A673 (cell line): ENCODE measurements at places on chromosomes 6 and 20.

DNA sequence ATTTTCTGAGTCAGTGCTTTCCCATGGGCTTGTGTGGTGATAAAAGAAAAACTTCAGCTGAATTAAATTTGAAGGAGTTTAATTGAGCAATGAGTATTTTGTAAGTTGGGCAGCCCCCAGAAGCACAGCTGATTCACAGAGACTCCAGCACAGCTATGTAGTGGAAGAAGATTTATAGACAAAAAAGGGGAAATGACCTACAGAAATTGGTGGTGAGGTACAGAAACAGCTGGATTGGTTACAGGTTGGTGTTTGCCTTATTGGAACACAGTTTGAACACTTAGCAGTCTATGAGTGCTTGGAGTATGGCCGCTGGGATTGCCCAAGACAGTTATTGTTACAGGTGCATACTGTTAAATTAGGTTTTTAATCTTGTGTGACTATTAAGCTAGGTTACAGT is 96.9 kb upstream of the PTPRK start:
- H3K4me1 ChIP-seq: no peaks in the 10 kb centered on the region
- H3K27ac ChIP-seq: no peak overlapping the region
- H3K27me3 ChIP-seq: no peaks in the 10 kb centered on the region
- no peak overlapping the region for H3K4me3 ChIP-seq

DNA sequence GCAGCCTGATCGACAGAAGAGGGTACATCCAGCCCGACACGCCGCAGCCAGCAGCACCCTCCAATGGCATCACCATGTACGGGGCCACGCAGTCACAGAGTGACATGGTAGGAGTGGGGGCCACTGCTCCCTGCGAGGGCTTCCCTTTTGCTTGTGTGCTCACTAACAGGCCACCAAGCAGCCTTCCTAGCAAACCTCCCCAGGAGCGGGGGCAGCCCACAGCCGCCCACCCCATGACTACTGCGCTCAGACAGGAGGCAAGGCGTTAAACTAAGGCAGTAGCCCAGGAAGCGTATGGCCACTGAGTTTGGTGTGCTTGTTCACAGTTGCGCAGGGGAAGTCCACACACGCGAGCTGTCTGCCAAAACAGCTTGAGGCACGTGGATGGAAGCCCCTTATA is 169.5 kb upstream of the SNX9 start:
- H3K4me1 ChIP-seq: peaks cover 8% of the 10 kb centered on the region
- H3K27ac ChIP-seq: no peak overlapping the region
- no peaks in the 10 kb centered on the region for H3K27me3 ChIP-seq
- H3K36me3 ChIP-seq: no peaks in the 10 kb centered on the region
- H3K4me3 ChIP-seq: no peak overlapping the region
- no peak for DNase-seq

GRCh38 chr6:156886409-156886808 is 109.2 kb downstream of the ARID1B start:
- H3K36me3 ChIP-seq: no peaks in the 10 kb centered on the region
- peaks cover 15% of the 10 kb centered on the region for H3K4me1 ChIP-seq
- DNase-seq: no peak
- no peaks in the 10 kb centered on the region for H3K27me3 ChIP-seq
- no peak overlapping the region for H3K27ac ChIP-seq
- no peak overlapping the region for H3K4me3 ChIP-seq

GRCh38 chr20:6122873-6123648 is at the start of gene FERMT1:
TSS of gene FERMT1 (minus strand) at chr20:6123030. CDS start at chr20:6119554, 3,476 bp downstream.
- no peak within 1 kb of the TSS for H3K27ac ChIP-seq
- H3K27me3 ChIP-seq: peaks cover 14% of the 10 kb centered on the region
- H3K4me1 ChIP-seq: peaks cover 11% of the 10 kb centered on the region
- DNase-seq: peak; percentile 29
- H3K4me3 ChIP-seq: peak within 1 kb of the TSS; percentile 41
- no peaks in the 10 kb centered on the region for H3K36me3 ChIP-seq

GRCh38 chr20:53032478-53032932 is 60.3 kb downstream of the TSHZ2 start:
- no peaks in the 10 kb centered on the region for H3K36me3 ChIP-seq
- H3K4me1 ChIP-seq: peaks cover 10% of the 10 kb centered on the region

DNA sequence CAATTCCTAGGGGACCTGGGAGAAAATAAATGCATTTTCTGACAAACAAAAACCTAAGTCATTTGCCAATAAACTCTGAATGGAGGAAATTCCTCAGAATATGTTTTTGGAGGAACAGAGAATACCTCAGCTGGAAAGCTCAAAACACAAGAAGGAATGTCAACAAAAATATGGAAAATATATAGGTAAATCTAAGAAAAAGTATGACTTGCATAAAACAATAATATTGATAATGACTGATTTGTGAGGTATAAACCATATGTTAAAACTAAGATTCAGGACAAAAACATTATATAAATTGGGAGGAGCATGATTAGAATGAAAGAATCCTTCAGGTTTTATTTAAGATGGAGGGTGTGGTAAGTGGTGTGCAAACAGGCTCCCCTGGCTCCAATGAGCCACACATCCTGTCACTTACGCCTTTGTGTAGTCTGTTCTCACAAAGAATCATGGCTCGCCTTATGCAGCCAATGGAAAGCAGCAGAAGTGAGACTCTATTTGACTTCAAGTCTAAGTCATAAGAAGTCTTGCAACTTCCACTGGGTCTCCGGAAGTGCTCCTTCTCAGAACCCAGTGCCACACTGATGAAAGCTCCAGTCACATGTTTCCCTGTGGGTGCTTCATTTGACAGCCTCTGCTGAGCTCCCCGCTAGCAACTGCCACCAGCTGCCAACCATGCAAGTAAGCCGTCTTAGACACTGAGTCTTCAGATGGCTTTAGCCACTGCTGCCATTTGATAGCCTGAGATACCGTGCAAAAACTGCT is 8.1 kb downstream of the CFAP61 start:
- no peaks in the 10 kb centered on the region for H3K36me3 ChIP-seq
- peaks cover 43% of the 10 kb centered on the region for H3K27me3 ChIP-seq
- no peak for DNase-seq
- no peak overlapping the region for H3K27ac ChIP-seq

- DNase-seq: peak; percentile 30
- no peak overlapping the region for H3K4me3 ChIP-seq
- H3K27ac ChIP-seq: no peak overlapping the region
- peaks cover 12% of the 10 kb centered on the region for H3K27me3 ChIP-seq
Observed at GRCh38 chr6:70210462-70210861, 92.4 kb downstream of the COL9A1 start.

DNA sequence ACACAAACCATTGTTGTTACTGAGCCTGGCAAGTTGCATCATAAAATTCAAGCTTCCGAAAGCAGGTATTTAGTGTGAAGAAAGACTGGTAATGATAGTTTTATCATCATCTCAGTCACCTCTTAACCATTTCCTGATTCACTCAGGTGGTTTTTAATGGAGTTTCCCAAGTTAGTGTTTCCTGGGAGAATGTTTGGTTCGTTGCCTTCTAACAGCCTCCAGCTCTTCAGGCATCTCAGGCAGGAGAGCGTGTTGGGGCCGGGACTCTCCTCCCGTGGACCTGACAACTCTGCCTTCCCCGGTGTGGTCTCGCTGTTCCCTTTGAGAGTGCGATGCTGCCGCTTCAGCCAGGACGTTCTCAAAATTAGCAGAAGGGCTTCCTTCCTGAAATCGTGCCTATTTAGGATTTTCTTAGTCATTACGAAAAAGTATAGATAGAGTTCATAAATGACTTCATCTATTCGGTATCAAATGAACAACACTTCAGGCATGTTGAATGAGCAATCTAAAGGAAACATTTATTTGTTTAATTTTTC is 105.0 kb upstream of the QKI start:
- peaks cover 4% of the 10 kb centered on the region for H3K27me3 ChIP-seq
- H3K4me3 ChIP-seq: no peak overlapping the region
- no peak overlapping the region for H3K27ac ChIP-seq
- no peak for DNase-seq
- no peaks in the 10 kb centered on the region for H3K4me1 ChIP-seq

- no peaks in the 10 kb centered on the region for H3K4me1 ChIP-seq
- no peaks in the 10 kb centered on the region for H3K36me3 ChIP-seq
- no peak overlapping the region for H3K4me3 ChIP-seq
- DNase-seq: no peak
- no peaks in the 10 kb centered on the region for H3K27me3 ChIP-seq
- no peak overlapping the region for H3K27ac ChIP-seq
Observed at GRCh38 chr20:48578397-48579098, 249.3 kb downstream of the PREX1 start.

- H3K36me3 ChIP-seq: no peaks in the 10 kb centered on the region
- DNase-seq: no peak
- H3K27ac ChIP-seq: no peak overlapping the region
- H3K4me1 ChIP-seq: peaks cover 17% of the 10 kb centered on the region
- H3K4me3 ChIP-seq: no peak overlapping the region
Observed at GRCh38 chr6:151498327-151498726, 4.5 kb downstream of the CCDC170 start.

DNA sequence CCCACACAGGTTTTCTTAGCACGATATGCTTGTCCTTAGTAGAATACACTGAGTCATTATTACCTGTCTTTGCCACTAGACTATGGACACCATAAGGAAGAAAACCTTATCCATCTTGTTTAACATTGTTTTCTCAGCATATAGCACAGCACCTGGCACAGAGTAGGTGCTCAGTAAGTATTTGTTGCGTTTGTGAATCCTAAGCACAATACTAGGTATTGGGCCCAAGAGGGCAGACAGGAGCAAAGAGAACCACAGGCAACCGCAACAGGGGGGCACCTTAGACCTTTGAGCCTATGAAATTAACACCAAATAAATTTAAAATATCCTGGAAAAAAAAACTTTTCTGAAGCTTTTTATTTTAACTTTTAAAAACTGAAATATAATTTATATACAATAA is 3.7 kb upstream of the NCOA6 start:
- H3K27me3 ChIP-seq: no peaks in the 10 kb centered on the region
- H3K36me3 ChIP-seq: no peaks in the 10 kb centered on the region
- no peak overlapping the region for H3K4me3 ChIP-seq

- H3K27me3 ChIP-seq: no peaks in the 10 kb centered on the region
- H3K36me3 ChIP-seq: no peaks in the 10 kb centered on the region
- H3K27ac ChIP-seq: no peak overlapping the region
Observed at GRCh38 chr6:2940010-2940850, 31.1 kb downstream of the SERPINB6 start.

DNA sequence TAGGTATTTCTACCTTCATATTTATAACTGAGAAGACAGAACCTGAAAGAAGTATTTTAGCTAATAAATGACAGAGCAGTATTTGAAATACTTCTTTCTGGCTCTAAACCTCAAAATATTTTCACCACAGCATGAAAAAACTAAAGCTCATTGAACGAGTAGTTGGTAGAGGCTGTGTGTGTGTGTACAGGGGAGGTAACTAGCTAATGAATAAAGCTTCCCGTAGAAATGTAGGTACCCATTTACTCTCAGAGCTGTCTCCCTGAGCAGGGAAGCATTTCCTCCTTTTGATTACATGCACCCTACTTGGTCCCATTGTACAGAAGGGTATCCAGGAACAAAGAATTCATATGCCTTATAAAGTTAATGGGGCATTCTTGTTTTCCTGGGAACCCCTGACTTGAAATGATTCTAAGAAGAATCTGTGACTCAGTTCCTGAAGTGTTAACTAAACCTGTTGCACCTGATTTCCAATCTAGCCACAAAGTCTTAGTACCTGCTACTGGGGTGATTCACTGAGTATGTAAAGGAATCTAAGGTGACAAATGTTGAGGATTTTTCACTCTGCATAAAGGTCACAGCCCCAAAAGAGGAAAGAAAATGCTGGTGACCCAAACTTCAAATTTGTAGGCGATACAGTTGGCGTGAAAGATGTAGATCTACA is 12.5 kb downstream of the CRYBG1 start:
- H3K27ac ChIP-seq: no peak overlapping the region
- H3K4me1 ChIP-seq: no peaks in the 10 kb centered on the region
- no peaks in the 10 kb centered on the region for H3K36me3 ChIP-seq
- no peak overlapping the region for H3K4me3 ChIP-seq
- no peak for DNase-seq
- no peaks in the 10 kb centered on the region for H3K27me3 ChIP-seq

DNA sequence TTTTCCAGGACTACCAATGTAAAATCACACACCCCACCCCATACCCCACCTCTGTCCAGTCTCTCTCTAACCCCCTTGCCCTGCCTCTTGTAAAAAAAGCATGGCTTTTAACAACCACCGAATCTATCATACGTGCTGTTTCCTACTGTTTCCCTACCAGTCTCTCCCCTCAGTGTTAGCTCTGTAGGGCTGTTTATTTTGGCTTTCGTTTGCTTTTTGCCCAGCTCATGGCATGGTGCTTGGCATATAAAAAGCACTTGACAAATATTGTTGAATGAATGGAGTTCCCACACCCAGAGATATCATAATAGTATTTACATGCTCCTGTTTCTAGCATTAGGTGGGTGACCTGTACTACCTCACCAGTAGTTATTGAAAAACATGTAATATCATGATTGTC is 148.2 kb downstream of the OPRM1 start:
- H3K4me3 ChIP-seq: no peak overlapping the region
- H3K27me3 ChIP-seq: no peaks in the 10 kb centered on the region
- H3K4me1 ChIP-seq: no peaks in the 10 kb centered on the region

- H3K4me3 ChIP-seq: no peak overlapping the region
- no peaks in the 10 kb centered on the region for H3K4me1 ChIP-seq
- no peaks in the 10 kb centered on the region for H3K36me3 ChIP-seq
- peaks cover 8% of the 10 kb centered on the region for H3K27me3 ChIP-seq
- no peak overlapping the region for H3K27ac ChIP-seq
- no peak for DNase-seq
Observed at GRCh38 chr6:159959165-159959975, 9.5 kb upstream of the IGF2R start.

DNA sequence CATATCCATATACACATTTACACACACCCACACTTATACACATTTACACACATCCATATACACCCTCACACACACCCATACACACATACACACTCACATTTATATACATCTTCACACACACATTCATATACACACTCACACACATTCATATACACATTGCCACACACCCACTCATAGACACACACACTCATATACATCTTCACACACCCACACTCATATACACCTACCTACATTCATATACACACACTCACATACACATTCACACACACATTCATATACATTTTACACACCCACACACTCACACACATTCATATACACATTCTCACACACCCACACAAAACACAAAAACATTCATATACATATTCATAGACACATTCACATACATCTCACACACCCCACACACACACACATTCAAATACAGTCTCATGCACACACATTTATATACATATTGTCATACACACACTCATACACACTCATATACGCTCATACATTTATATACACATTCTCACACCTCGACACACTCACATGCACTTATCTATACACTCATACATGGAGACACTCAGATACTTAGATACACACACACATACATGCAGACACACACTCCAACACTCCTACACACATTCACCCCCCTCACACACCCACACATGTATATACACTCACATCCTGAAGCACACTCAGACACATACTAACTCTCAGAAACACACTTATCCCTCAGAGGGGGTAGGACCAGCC is 82.1 kb downstream of the MRPL14 start:
- H3K4me3 ChIP-seq: no peak overlapping the region
- H3K27ac ChIP-seq: no peak overlapping the region
- no peaks in the 10 kb centered on the region for H3K27me3 ChIP-seq
- no peak for DNase-seq
